Iris pigment epithelial cell (primary cell): ENCODE measurements at places on chromosomes 13 and 19.

- peak; percentile 100 for DNase-seq
Measured at GRCh38 chr13:110869805-110870706, 44.8 kb downstream of the ANKRD10 start.

DNA sequence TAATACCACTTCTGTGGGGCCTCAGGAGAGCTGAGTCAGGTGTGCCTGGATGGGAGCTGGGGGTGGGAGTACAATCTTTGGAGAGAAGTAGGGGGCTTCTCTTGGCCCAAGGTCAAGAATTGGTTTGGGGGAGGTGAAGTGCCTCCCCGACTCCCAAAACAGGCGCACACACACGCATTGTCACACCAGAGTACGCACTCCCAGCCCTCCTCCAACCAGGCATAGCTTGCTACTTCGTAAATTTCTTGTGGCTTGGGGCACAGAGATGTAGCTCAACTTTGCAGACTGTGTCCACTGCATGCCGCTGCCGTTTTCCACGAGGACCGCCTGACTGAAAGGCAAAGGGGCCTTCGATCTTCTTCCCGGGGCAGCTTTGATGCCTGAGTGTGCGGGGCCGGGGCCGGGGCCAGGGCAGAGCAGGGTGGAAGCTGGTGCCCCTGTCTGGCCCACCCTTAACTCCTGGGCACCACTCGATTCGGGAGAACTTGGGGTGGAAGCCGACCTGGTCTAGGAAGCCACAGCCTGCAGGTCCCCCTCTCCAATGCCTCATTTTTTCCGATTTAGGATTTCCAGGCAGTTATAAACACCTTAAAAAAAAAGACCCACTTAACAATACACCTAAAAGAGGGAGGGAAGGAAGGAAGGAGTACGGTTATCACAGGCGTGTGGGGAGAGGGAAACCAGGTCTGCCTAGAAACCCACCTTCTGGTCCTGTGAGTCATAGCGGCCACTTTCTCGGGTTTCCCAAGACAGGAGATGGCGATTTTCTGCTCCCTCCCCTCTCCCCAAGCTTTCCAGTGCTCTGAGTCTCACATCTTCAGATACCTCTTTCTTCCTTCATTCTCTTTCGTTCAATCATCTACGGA, 5.8 kb upstream of the TSHZ3 start:
- no peak for DNase-seq

- DNase-seq: peak; percentile 85
Measured at GRCh38 chr13:111031531-111031961, 83.6 kb upstream of the ARHGEF7 start.

GRCh38 chr13:76160961-76161925, 525.1 kb downstream of the LMO7 start:
- DNase-seq: no peak

DNA sequence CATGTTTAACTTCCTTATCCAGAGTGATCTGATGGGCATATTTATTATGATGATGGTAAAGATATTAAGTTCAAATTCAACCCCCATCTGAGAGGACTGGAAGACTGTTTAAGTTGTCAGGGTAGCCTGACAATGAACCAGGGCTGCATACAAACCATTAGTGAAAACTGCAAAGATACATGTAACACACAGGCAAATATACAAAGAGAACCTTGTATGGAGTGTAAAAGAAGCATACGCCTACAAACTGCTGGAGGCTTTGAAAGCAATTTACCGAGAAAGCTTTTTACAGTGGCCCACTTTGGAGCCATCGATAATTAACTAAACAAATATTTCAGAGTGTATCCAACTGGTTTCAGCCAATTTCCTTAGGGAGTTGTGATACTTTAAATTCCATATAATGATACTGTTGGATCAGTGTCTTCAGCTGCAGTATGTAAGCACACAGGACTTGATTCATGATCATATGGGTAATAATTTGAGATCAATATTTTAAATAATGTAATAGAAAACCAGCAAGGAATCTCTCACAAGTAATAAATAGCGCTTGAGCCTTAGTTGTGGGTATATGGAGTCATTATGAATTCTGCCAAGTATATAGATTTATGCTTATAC, 231.5 kb upstream of the SPRY2 start:
- DNase-seq: no peak
